ENCODE measurements at places on chromosomes 16 and 17.

DNA sequence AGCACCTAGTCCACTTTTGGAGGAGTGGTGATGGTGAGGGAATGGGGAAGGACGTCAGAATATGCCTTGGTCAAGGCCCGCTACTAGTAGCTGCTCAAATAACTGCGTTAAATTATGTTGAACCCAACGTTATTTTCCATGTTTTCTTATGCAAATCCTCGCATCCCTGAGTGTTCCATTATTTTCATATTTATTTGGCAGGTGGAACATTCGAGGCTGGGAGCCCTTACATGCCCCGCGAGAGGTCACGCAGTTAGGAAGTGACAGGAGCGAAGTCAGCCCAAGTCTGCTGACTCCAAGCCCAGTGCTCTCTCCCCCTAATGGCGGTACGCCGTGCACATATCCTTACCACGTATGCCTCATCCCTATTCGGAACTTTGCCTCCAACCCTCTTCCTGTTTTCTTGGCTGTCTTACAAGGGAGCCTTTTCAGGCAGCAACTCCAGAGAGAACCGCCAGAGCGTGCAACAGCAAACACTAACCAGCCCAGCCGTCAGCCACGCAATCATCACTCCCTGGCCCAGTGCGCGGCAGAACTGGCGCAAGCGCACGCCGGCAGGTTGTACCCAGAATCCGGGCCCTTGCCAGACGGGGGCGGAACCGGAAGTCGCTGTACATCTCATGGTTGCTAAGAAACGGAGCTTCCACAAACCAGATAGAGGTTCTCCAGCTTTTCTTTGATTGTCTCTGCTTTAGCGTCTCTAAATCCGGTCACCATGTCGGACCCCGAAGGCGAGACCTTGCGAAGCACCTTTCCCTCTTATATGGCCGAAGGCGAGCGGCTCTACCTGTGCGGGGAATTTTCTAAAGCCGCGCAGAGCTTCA, at the start of gene ODAD4:
TSS of gene ODAD4 (plus strand) at position 609 of the 824 bp plus-strand sequence. CDS start at position 716, 107 bp downstream.
- peak; percentile 98 for DNase-seq

- no peak for DNase-seq
These were observed 1.7 kb upstream of the B4GALNT2 start for GRCh38 chr17:49130891-49131290.

GRCh38 chr16:9425236-9425635, 333.8 kb downstream of the HAPSTR1 start:
- no peak for DNase-seq

DNA sequence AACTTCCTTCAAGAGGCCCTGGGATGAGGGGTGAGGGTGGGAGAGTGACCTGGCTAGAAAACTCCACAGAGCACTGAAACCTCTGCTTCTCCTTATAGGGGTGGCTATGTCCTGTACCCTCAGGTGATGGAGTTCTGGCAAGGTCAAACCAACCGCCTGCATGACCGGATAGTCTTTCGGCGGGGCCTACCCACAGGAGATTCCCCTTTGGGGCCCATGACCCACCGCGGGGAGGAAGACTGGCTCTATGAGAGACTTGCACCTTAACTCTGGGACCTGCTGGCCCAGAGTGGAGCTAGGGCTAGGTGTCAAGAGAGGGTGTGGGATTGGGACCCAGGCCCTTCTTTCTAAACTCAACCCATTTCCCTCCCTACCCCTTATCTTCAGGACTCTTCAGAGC, 5.1 kb downstream of the PNPO start:
- no peak for DNase-seq

All from amniotic epithelial cell (primary cell).